Activated naive CD4-positive, alpha-beta T cell treated with anti-CD3 and anti-CD28 coated beads for 36 hours (primary cell): ENCODE measurements at places on chromosomes 3 and 15. TPM values are rescaled to one million over a fixed set of nuclear protein-coding genes. Genes with fewer than 3 reads are reported as not detected.

GRCh38 chr15:31346367-31347066 lies 19.9 kb downstream of the KLF13 start:
- H3K27ac ChIP-seq = peak overlapping the region; percentile 99
- no peaks in the 10 kb centered on the region for H3K27me3 ChIP-seq
- peaks cover 30% of the 10 kb centered on the region for H3K36me3 ChIP-seq
- H3K4me3 ChIP-seq = peak overlapping the region; percentile 92
- DNase-seq = peak; percentile 67

- H3K27me3 ChIP-seq = peaks cover 7% of the 10 kb centered on the region
- H3K4me1 ChIP-seq = no peaks in the 10 kb centered on the region
- H3K36me3 ChIP-seq = no peaks in the 10 kb centered on the region
- DNase-seq = no peak
Observed at GRCh38 chr3:140288595-140288994, 353.6 kb downstream of the CLSTN2 start.

- peak overlapping the region; percentile 6 for H3K4me3 ChIP-seq
- peaks cover 62% of the 10 kb centered on the region for H3K27me3 ChIP-seq
- H3K4me1 ChIP-seq = peaks cover 7% of the 10 kb centered on the region
- H3K36me3 ChIP-seq = no peaks in the 10 kb centered on the region
- no peak overlapping the region for H3K27ac ChIP-seq
- DNase-seq = peak; percentile 62
Observed at GRCh38 chr15:98421419-98422129, 226.8 kb upstream of the IGF1R start.

- no peaks in the 10 kb centered on the region for H3K27me3 ChIP-seq
- no peak overlapping the region for H3K27ac ChIP-seq
- DNase-seq = no peak
- no peaks in the 10 kb centered on the region for H3K36me3 ChIP-seq
Observed at GRCh38 chr3:181901626-181902025, 189.9 kb downstream of the SOX2 start.

DNA sequence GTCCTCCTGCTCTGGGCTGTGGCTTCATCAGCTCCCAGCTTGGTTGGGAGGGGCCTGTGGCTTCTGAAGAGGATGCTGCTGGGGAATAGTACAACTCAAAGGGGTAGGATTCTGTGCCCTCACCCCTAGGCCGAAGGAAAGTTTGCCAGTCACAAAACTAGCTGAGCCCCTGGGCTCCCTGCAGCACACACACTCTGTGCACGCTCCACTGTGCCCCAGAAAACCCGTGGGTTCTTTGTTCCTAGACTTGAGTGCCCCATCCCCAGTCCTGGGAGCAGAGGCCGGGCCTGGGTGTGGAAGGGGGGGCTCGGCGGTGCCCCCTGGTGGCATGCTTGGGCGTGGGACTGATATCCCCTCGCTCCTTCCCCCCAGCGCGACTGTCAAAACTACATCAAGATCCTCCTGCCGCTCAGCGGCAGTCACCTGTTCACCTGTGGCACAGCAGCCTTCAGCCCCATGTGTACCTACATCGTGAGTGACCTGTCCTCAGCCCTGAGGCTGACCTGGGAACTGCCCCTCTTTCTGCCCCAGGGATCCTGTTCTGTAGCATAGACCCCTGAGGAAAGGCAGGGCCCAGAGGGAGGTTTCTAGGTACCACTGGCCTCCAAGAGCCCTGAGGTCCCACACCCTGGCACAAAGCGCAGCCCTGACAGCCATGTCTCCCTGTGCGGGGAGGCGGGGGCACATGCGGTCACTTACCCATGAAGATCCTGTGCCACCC lies 14.2 kb downstream of the CIB1 start:
- H3K36me3 ChIP-seq = no peaks in the 10 kb centered on the region
- no peaks in the 10 kb centered on the region for H3K27me3 ChIP-seq
- no peak overlapping the region for H3K27ac ChIP-seq
- peaks cover 2% of the 10 kb centered on the region for H3K4me1 ChIP-seq
- no peak overlapping the region for H3K4me3 ChIP-seq
- peak; percentile 55 for DNase-seq

GRCh38 chr3:97232393-97233034 lies 418.1 kb downstream of the EPHA6 start:
- no peaks in the 10 kb centered on the region for H3K27me3 ChIP-seq
- H3K4me3 ChIP-seq = no peak overlapping the region
- DNase-seq = no peak

DNA sequence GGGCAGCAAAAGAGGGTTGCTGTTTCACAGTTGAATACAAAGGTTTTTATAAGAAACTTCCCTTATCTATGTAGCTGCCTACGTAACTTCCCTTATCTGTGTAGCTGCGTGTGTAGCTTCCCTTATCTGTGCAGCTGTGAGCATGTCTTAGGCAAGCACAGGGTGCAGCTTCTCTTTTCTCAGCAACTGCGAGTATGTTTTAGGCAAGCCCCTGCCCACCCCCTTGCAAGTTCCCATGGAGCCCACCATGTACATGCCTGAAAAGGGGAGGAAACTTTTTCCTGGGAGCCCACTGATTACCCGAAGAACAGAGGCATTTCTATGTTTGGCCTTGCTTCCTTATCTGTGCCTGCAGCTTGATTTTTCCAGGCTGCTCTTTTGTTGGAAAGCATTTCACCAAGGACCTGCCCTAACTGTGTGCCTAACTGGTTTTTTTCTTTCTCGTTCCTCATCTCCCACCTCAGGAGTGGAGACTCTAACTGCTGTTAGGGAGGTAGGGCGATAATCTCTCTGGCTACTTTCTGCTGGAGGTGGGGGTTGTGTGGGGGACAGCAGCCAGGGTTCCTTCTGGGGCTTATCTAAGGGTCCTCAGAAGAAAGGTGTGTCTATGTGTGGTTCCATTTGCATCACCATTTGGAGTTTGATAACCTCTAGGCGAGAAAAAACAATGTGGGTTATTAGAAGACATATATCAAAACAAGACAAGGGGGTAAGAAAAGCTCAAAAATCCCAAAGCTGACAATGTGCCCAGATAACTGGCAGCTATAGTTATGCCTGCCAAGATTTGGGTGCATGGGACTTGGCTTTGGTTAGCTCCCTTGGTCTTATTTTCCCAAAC lies 26.0 kb downstream of the SORD start:
- H3K27me3 ChIP-seq = no peaks in the 10 kb centered on the region
- no peak for DNase-seq
- H3K4me1 ChIP-seq = no peaks in the 10 kb centered on the region
- no peak overlapping the region for H3K4me3 ChIP-seq
- H3K27ac ChIP-seq = no peak overlapping the region
- H3K36me3 ChIP-seq = peaks cover 59% of the 10 kb centered on the region

- H3K36me3 ChIP-seq = no peaks in the 10 kb centered on the region
- no peak overlapping the region for H3K4me3 ChIP-seq
- no peak overlapping the region for H3K27ac ChIP-seq
- H3K27me3 ChIP-seq = no peaks in the 10 kb centered on the region
- peaks cover 28% of the 10 kb centered on the region for H3K4me1 ChIP-seq
Observed at GRCh38 chr3:9930804-9931418, 2.7 kb upstream of the CRELD1 start.

GRCh38 chr15:90388462-90389380 lies 679 bp downstream of the IQGAP1 start:
- H3K27ac ChIP-seq = peak overlapping the region; percentile 88
- peaks cover 47% of the 10 kb centered on the region for H3K4me1 ChIP-seq
- H3K36me3 ChIP-seq = peaks cover 29% of the 10 kb centered on the region
- peak overlapping the region; percentile 89 for H3K4me3 ChIP-seq
- DNase-seq = peak; percentile 62

GRCh38 chr3:127197300-127198189 lies 4.6 kb downstream of the PRR23E start:
- H3K36me3 ChIP-seq = no peaks in the 10 kb centered on the region
- DNase-seq = no peak
- H3K4me3 ChIP-seq = no peak overlapping the region
- H3K4me1 ChIP-seq = no peaks in the 10 kb centered on the region

DNA sequence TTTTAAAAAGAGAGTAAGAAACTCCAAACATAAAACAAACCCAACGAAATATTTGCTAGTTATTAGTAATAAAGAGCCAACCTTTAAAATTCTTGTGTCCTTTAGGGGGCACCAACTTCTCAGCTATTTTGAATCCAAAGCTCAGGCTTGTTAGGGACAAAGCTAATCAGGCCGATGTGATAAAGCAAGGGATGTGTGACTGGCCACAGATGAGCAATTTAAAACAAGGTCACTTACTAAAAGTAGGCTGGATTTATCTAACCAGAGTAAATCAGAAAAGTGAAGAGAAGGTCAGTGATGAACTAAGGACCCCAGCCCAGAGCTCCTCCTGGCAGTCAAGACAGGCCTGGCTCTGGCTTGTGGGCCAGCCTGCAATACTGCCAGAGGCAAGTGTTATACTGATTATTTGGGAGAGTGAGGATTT lies 108.5 kb downstream of the CYP19A1 start:
- H3K27ac ChIP-seq = no peak overlapping the region
- no peak overlapping the region for H3K4me3 ChIP-seq
- peaks cover 6% of the 10 kb centered on the region for H3K27me3 ChIP-seq
- DNase-seq = no peak

DNA sequence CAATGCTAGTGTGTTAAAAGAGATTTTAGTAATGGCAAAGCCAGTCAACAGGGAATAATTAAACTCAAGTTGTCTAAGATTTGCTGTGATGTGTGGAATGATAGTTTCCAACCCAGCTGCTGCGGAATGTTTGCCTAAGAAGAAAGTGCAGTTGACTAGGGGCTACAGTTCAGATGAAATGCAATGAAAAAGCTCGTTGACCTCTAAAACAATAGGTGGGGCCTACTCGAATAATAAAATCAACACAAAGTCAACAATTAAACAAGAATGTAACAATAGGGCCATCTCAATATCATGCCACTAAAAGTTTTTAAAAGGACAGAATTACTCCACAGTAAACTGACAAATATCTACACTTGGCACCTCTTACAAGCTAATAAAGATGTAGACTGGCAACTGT lies 484.2 kb downstream of the MECOM start:
- H3K36me3 ChIP-seq = no peaks in the 10 kb centered on the region
- no peak for DNase-seq
- H3K27me3 ChIP-seq = peaks cover 5% of the 10 kb centered on the region
- no peaks in the 10 kb centered on the region for H3K4me1 ChIP-seq
- H3K27ac ChIP-seq = no peak overlapping the region

GRCh38 chr15:58669108-58669507 lies 80.4 kb downstream of the ADAM10 start:
- DNase-seq = no peak
- H3K27ac ChIP-seq = no peak overlapping the region
- H3K27me3 ChIP-seq = no peaks in the 10 kb centered on the region
- no peak overlapping the region for H3K4me3 ChIP-seq

DNA sequence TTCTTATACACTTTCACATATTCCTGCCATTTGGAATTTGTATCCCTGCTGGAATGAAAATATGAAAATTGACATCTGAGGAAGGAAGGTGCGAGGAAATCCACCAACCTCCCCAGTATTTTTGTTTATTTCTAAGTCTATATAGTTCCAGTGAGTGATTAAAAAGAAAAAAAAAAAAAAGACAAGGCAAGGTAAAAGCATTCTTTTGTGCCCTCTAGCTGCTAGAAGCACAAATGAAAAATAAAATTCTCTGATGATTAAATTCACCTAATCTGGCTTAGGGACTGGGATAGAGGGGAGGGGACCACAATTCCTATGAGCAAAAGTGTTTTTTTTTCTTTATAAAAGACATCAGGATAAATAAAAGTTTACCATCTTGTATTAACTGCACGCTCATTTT lies 370.9 kb downstream of the NR2F2 start:
- H3K27me3 ChIP-seq = peaks cover 18% of the 10 kb centered on the region
- no peak for DNase-seq
- no peak overlapping the region for H3K4me3 ChIP-seq
- no peaks in the 10 kb centered on the region for H3K36me3 ChIP-seq

DNA sequence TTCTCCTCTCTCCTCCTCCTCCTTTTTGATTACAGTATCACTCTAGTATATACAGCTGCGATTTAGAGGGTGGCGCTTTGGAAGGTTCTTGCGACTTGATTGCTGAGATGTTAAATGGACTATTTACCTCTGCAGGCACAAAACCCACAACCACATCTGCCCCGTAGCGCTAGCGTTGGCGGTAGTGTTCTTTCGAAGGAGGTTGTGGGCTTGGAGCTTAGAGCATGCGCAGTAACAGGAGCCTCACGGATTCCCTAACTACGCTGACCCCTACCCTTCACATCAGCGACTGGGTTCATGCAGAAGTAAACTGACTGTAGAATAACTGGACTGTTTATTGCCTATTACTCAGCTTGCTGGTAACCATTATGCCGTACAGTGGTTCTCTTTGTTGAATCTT lies 58.0 kb downstream of the CGGBP1 start:
- no peaks in the 10 kb centered on the region for H3K36me3 ChIP-seq
- H3K27ac ChIP-seq = no peak overlapping the region
- H3K4me1 ChIP-seq = peaks cover 13% of the 10 kb centered on the region
- DNase-seq = peak; percentile 30
- no peaks in the 10 kb centered on the region for H3K27me3 ChIP-seq
- peak overlapping the region; percentile 47 for H3K4me3 ChIP-seq

DNA sequence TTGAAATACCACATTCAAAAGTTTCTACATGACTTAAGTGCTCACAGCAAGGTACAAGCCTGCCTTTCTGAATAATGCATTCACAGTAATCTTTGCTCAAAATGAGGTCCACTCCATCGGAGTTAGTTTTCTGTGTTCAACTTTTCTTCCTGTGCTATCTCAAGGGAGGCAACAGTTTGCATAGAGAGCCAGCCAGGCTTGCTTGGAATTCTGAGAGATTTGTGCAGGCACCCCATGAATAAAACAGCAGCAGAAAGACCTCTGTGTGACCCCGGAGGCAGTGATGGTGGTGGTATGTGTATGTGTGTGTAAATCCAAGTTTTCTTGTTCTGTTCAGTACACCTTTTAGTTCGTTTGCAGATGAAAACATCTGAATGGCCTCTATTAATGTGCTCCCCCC lies 124.0 kb downstream of the ADAMTS9 start:
- no peak overlapping the region for H3K27ac ChIP-seq
- DNase-seq = no peak
- no peaks in the 10 kb centered on the region for H3K4me1 ChIP-seq
- H3K36me3 ChIP-seq = no peaks in the 10 kb centered on the region

DNA sequence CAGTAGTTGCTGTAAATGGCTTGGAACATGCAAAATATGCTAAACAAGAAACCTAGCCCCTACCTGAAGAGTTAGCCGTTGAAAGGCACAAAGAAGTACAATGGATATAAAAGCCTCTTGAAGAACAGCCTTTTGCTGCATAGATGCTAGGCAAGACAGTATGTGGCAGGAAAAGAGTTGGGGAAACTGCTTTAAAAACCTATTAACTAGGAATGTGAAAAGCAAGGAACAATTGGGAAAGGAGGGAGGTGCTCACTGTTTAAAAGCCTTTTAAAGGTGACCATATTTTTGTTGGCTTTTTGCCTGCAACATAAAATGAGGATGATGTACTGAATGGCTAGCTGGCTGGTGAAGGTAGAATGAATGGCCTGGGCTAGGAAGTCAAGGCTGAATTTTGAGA lies 24.5 kb upstream of the SOX2 start:
- no peak for DNase-seq
- no peaks in the 10 kb centered on the region for H3K36me3 ChIP-seq
- H3K4me1 ChIP-seq = no peaks in the 10 kb centered on the region
- H3K27me3 ChIP-seq = peaks cover 19% of the 10 kb centered on the region
- no peak overlapping the region for H3K4me3 ChIP-seq
- H3K27ac ChIP-seq = no peak overlapping the region

- H3K4me1 ChIP-seq = no peaks in the 10 kb centered on the region
- no peak overlapping the region for H3K27ac ChIP-seq
- no peaks in the 10 kb centered on the region for H3K27me3 ChIP-seq
- DNase-seq = no peak
- no peaks in the 10 kb centered on the region for H3K36me3 ChIP-seq
Observed at GRCh38 chr15:36363335-36363734, 216.1 kb upstream of the CDIN1 start.

BNC1 gene
- total RNA-seq = not detected

SLC9A9 gene
- total RNA-seq = 0.33 TPM

OR5H6 gene
- total RNA-seq = not detected

FBXO40 gene
- not detected for total RNA-seq

CCRL2 gene
- 0.81 TPM for total RNA-seq

ATP2C1 gene
- total RNA-seq = 44.9 TPM

PARP6 gene
- total RNA-seq = 38.8 TPM
